ENCODE measurements at places on chromosomes 16 and 17.
A peak's percentile ranks its signal among the peaks of the same experiment; 100 is the strongest.

DNA sequence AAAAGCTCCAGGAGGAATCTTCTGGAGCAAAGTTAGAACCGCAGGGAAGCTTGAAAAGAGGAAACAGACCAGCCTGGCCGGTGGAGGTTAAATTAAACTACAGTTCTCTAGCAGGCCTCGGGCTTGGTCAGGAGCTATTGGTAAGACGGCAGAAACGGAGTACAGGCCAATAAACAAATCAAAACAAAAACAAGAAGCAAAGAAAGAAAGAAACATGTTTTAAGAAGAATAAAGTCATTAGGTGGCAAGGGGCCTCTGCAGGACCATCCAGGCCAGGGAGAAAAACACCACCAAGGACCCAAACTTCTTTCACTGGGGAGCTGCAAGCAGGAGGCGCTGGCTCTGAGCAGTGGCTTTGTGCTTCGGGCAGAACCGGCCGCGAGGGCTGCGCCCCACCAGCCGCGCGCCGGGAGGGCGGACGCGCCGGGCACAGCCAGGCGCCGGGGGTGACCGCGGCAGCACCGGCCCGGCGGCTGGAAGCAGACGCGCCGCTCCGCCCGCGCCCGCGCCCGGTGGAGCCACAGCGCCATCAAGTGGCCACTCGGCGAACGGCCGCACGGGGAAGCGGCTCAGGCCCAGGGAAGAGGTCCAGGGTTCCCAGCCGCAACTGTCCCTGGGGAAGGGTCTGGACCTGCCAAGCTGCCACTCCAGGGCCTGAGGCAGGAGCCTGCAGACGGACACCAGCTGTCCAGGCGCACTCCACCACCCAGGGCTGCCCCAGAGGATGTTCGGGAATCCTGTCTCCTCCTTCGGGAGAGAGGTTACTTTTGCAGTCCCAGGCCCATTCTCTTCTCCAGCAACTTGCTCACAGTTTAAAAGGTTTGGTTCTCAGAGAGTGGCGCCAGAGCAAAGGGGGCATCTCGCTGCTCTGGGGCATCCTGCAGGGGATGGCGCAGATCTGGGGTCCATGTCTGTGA is 419.4 kb downstream of the SOX9 start:
- DNase-seq = peak; percentile 72

- DNase-seq = no peak
These were observed 88.2 kb downstream of the STX8 start for GRCh38 chr17:9487406-9487805.

DNA sequence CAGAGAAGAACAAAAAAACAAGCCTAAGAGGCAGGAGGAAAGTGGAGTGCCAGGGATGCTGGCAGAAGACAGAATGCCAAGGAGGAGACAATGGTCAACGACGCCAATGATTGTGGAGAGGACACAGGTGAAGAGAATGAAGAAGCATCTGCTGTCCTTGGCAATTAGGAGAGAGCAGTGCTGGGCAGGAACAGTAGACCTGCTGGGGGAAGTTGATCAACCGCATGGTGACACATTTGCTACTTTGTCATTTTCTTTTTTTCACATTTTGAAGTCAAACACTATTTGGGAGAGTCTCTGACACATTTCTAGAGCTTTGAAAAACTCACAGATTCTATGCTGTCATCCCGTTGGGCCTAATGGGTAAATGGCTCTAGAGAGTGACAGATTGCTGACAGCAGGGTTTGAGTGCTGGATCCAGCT is 1.1 kb upstream of the PIK3R6 start:
- no peak for DNase-seq

- DNase-seq = peak; percentile 13
These were observed 12.3 kb downstream of the FOXL1 start for GRCh38 chr16:86590501-86591144.

- DNase-seq = no peak
These were observed 61.8 kb downstream of the XYLT1 start for GRCh38 chr16:17408955-17409441.

- DNase-seq = no peak
These were observed 20.3 kb downstream of the PARN start for GRCh38 chr16:14609716-14610115.

GRCh38 chr16:35750701-35751104 is 2291.3 kb downstream of the TP53TG3F start:
- no peak for DNase-seq

- DNase-seq = no peak
These were observed 23.2 kb downstream of the MYH3 start for GRCh38 chr17:10633738-10634379.

DNA sequence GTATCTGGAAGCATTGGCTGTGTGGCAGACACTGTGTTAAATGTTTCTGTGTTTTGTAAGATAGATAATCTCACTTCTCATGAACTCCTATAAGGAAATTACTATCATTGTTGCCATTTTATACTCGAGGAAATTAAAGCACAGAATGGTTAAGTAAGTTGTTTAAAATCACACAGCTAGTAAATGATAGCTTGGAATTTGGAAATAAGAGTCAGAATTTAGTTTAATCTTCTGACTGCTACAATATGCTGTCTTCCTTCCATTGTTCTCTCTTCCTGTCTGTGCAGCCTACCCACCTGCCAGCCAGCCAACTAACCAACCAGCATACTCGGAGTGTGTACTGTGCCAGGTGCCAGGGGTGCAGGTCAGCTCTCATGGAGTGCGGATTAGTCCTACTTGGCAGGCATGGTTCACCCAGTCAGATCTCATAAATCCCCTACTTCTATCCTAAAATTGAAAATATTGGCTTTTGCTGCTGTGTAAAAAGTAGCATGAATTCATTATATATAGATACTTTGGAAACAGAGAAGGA is 79.9 kb upstream of the LGALS9 start:
- DNase-seq = no peak

GRCh38 chr16:1494129-1494640 is 1.0 kb downstream of the TELO2 start:
- peak; percentile 53 for DNase-seq

- no peak for DNase-seq
These were observed 76.7 kb downstream of the CEP112 start for GRCh38 chr17:66115246-66115645.

- no peak for DNase-seq
These were observed 267.9 kb upstream of the HSBP1 start for GRCh38 chr16:83539736-83540490.

Data from NCI-H460 (cell line).